ENCODE measurements at places on chromosomes 12 and 14.
A peak's percentile ranks its signal among the peaks of the same experiment; 100 is the strongest.

DNA sequence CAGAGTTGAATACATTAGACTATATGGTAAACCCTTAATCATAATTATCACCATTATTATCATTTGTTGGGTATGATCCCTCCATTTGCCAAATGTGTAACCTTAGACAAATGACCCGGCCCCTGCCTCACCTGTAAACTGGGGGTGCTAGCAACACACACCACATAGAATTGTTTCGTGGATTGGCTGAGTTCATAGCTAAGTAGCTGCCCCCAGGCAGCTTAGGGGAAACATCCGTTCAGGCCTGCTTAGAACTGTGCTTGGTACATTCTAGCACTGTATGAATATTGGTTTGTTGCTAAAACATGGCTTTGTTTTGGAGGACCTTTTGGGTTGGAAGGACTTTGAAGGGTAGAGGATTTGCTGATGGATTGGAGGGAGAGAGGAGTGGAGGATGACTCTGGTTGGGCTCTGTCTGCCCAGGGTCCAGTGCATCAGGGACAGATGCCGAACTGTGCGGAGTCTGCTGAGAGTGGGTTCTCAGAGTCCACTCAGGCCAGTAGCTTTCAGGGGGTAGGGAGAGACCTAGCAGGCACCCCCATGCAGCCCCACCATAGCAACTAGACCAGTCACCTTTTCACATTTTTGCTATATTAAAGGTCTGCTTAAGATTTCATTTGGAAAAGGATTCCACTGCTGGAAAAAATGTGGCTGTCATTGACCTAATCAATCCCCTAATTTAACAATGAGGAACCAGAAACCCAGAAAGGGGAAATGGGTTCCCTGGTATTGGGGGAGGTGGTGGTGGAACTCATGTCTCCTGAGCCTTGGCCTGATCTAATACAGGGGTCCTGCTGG lies 2.2 kb downstream of the RIN3 start:
- peaks cover 69% of the 10 kb centered on the region for H3K4me1 ChIP-seq
- H3K27ac ChIP-seq, result peak overlapping the region; percentile 99
- peak overlapping the region; percentile 85 for H3K4me3 ChIP-seq
- DNase-seq, result no peak
- no peaks in the 10 kb centered on the region for H3K27me3 ChIP-seq
- H3K36me3 ChIP-seq, result peaks cover 11% of the 10 kb centered on the region

DNA sequence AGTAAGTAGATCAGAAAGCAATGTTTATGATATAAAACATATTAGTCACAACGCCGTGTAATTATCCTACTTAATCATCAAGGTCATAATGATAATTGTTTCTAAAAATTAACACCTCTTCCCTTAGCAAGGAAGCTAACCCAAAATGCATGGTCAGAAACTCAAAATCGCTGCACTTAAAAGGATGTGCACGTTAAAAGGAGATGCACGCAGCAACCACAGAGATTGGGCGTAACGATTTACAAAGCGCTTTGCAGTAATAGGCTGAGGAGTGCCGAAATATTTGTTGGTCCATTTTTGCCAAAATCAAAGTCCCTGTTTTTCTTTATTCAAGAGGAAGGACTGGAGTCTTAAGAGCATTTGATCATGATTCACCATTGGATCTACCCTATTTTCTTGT lies 1077.2 kb downstream of the VRK1 start:
- no peak for DNase-seq
- H3K27ac ChIP-seq, result no peak overlapping the region
- no peaks in the 10 kb centered on the region for H3K36me3 ChIP-seq
- peaks cover 14% of the 10 kb centered on the region for H3K27me3 ChIP-seq

GRCh38 chr12:62520361-62520760 lies 53.7 kb downstream of the MON2 start:
- no peaks in the 10 kb centered on the region for H3K27me3 ChIP-seq
- H3K27ac ChIP-seq, result no peak overlapping the region
- no peak for DNase-seq
- H3K4me1 ChIP-seq, result peaks cover 12% of the 10 kb centered on the region
- H3K4me3 ChIP-seq, result no peak overlapping the region

DNA sequence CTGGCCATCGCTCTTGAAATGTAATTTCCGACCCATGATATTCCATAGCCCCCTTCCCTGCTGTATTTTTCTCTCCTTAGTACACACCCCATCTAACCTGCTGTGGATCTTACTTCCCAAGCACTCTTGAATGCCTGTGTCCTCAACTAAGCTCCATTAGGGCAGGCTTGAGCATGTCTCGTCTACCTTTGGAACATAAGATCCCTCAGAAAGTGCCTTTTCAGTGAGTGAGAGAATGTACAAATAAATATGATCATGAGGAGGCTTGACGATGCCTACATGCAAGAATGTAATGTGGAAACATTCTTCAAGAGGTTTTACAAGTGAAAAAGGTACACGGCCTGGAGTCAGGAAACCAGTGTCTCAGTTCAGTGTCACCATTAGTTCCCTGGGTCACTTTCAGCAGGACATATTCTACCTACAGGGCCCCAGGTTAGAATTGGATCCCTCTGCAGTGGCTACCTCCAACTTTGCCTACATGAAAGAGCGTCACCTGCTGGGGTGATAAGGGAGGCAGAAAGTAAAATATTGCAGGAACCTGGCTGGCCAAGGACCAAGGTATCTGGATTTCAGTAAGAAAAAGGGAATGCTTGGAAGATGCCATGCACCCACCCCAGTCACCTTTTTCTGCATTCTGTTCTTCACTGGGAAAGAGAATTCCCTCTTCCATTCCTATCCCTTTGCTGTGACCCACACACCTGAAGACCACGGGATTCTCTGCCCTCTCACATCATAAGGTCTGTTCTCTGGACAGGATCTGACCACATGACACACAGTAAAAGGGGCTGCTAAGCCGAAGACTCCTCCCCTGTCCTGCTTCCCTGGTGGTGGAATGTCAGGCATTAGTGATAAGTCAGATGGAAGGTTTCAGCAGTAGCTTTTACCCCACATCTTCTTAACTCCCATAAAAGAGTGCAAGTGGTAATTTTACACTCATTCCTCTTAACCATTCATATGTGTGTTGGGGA lies 24.6 kb upstream of the SERPINA1 start:
- no peaks in the 10 kb centered on the region for H3K4me1 ChIP-seq
- no peaks in the 10 kb centered on the region for H3K36me3 ChIP-seq
- H3K27me3 ChIP-seq, result peaks cover 42% of the 10 kb centered on the region
- no peak overlapping the region for H3K27ac ChIP-seq
- DNase-seq, result no peak
- no peak overlapping the region for H3K4me3 ChIP-seq

- no peak for DNase-seq
- H3K4me1 ChIP-seq, result no peaks in the 10 kb centered on the region
- H3K36me3 ChIP-seq, result no peaks in the 10 kb centered on the region
These were observed 405.0 kb upstream of the LRFN5 start for GRCh38 chr14:41201696-41202095.

GRCh38 chr14:71647086-71647784 lies 285.0 kb upstream of the RGS6 start:
- peak overlapping the region; percentile 23 for H3K27ac ChIP-seq
- no peaks in the 10 kb centered on the region for H3K27me3 ChIP-seq
- peaks cover 1% of the 10 kb centered on the region for H3K4me1 ChIP-seq
- DNase-seq, result no peak
- peaks cover 4% of the 10 kb centered on the region for H3K36me3 ChIP-seq

GRCh38 chr12:6790496-6791150 lies 1.3 kb downstream of the CD4 start:
- no peak overlapping the region for H3K27ac ChIP-seq
- H3K4me3 ChIP-seq, result no peak overlapping the region
- peaks cover 17% of the 10 kb centered on the region for H3K27me3 ChIP-seq
- H3K36me3 ChIP-seq, result peaks cover 2% of the 10 kb centered on the region
- H3K4me1 ChIP-seq, result peaks cover 14% of the 10 kb centered on the region

DNA sequence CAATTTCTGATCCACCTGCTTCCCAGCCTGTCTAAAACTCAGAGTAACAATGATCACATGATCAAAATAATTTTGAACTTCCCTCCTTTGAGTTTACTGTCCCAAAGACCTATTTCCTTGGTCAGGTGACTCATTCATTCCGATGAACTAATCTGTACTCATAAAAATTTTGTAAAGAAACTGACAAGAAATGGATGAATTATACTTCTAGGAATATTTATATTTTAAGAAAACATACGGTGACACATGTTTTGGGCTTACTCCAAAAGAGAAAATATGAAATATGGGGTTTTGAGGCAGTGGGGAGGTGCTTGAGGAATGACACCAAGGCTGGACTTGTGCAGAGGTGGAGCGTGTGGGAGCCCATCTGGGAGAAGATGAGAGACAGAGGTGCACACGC lies 42.0 kb downstream of the GUCY2C start:
- no peaks in the 10 kb centered on the region for H3K4me1 ChIP-seq
- H3K27me3 ChIP-seq, result peaks cover 5% of the 10 kb centered on the region
- H3K4me3 ChIP-seq, result no peak overlapping the region
- H3K27ac ChIP-seq, result no peak overlapping the region
- DNase-seq, result no peak

- no peak overlapping the region for H3K4me3 ChIP-seq
- no peak overlapping the region for H3K27ac ChIP-seq
These were observed 89.7 kb upstream of the CPM start for GRCh38 chr12:69022674-69023073.

GRCh38 chr14:69325646-69326265 lies 65.8 kb downstream of the GALNT16 start:
- H3K27ac ChIP-seq, result no peak overlapping the region
- DNase-seq, result no peak
- no peaks in the 10 kb centered on the region for H3K36me3 ChIP-seq

DNA sequence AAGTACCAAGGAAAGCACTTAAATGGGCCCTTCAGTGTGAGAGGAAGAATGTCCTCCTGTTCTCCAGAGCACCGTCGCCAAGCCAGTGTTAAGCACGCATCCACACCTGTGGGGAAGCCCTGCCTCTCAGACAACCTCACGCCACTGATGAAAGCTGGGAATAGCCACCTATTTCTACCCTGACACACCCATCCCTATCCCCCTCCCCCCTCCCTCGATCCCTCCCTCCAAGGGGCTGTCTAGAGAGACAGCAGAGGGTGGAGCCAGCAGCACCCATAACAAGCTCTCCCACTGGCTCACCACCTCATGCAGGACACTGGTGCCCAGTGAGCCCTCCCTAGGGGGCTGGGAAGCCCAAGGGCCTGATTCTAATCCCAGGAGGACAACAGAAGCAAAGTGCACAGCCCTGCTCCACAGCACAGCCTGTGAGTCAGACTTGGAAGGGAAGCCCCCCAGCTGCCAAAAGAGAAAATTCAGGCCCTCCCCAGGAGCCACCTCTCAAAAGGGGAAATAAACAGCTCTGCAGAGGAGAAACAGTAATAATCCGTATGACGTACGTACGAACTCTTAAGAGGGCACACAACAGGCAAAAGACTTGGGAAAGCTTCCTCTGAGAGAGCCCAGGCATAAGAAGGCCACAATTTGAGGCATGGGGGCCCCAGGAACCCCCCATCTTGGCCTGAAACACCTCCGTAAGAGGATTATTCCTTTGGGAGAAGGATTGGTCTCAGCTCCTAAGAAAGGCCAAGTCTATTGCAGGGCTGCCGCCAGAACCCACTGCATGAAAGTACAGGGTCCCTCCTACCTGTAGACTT lies 7.8 kb downstream of the PITPNM2 start:
- H3K4me1 ChIP-seq, result peaks cover 2% of the 10 kb centered on the region
- H3K27me3 ChIP-seq, result no peaks in the 10 kb centered on the region
- no peaks in the 10 kb centered on the region for H3K36me3 ChIP-seq
- H3K4me3 ChIP-seq, result no peak overlapping the region

DNA sequence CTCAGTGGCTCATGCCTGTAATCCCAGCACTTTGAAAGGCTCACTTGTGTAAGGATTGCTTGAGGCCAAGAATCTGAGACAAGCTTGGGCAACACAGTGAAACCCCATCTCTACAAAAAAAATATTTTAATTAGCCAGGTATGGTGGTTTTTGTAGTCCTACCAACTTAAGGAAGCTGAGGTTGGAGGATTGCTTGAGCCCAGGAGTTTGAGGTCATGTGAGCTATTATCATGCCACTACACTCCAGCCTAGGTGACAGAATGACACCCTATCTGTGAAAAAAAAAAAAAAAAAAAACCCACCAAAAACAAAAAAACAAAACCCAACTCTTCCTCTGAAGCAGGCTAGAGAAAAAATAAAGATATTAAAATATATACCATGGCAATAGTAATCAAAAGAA lies 41.2 kb downstream of the TMEM116 start:
- peaks cover 9% of the 10 kb centered on the region for H3K36me3 ChIP-seq
- peak overlapping the region; percentile 20 for H3K4me3 ChIP-seq
- peaks cover 12% of the 10 kb centered on the region for H3K4me1 ChIP-seq
- H3K27ac ChIP-seq, result peak overlapping the region; percentile 85
- H3K27me3 ChIP-seq, result no peaks in the 10 kb centered on the region

DNA sequence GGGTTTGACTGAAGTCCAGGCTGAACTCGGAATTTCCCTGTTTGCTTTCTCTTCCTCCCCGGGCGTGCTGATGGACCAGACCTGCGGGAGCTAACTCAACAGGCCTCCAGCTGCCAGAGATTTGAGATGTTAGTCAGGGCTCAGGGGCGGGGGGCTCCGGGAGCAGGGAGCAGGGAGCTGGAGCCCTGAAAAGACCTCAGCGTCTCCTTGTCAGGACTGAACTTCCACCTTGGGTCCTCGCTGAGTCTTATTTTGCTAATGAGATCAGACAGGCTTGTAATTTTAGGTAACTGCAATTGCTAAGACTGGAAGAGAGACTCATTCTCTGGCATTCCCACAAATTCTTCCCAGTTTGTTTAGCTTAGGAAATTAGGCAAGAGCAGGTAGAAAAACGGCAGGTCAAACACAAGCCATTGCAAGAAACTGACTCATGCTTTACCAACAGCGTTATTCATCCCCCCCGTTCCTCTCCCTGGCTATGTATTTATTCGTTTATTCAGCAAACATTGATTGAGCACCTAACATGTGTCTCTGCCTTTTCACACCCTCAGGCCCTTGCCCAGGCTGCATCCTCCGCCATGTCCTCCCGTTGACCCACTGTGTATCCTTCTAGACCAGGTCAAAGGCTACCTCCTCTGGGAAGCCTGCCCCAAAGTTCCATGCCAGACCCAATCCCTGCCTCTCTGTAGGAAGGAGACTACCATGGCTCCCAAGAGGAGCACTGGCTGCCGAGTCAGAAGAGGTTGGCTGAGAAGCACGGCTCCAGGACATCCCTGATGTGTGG lies 80.4 kb upstream of the DIO3 start:
- H3K27ac ChIP-seq, result no peak overlapping the region
- no peak for DNase-seq
- peaks cover 60% of the 10 kb centered on the region for H3K27me3 ChIP-seq
- no peaks in the 10 kb centered on the region for H3K36me3 ChIP-seq
- H3K4me1 ChIP-seq, result no peaks in the 10 kb centered on the region

GRCh38 chr12:93060666-93061472 lies 131.8 kb upstream of the EEA1 start:
- no peaks in the 10 kb centered on the region for H3K4me1 ChIP-seq
- H3K36me3 ChIP-seq, result no peaks in the 10 kb centered on the region
- peaks cover 27% of the 10 kb centered on the region for H3K27me3 ChIP-seq
- DNase-seq, result no peak

- H3K4me1 ChIP-seq, result peaks cover 27% of the 10 kb centered on the region
- no peak overlapping the region for H3K27ac ChIP-seq
- peak overlapping the region; percentile 90 for H3K4me3 ChIP-seq
- DNase-seq, result no peak
- H3K36me3 ChIP-seq, result peaks cover 2% of the 10 kb centered on the region
These were observed 837 bp downstream of the COL2A1 start for GRCh38 chr12:48003226-48004052.

- H3K27me3 ChIP-seq, result no peaks in the 10 kb centered on the region
- no peak for DNase-seq
- no peak overlapping the region for H3K4me3 ChIP-seq
- peaks cover 3% of the 10 kb centered on the region for H3K36me3 ChIP-seq
- H3K4me1 ChIP-seq, result no peaks in the 10 kb centered on the region
- no peak overlapping the region for H3K27ac ChIP-seq
These were observed 266.8 kb upstream of the CLEC14A start for GRCh38 chr14:38522724-38523123.

Data from effector memory CD8-positive, alpha-beta T cell (primary cell).